CD4-positive, CD25-positive, alpha-beta regulatory T cell (primary cell): ENCODE measurements at places on chromosomes 6 and 20.
A peak's percentile ranks its signal among the peaks of the same experiment; 100 is the strongest.

DNA sequence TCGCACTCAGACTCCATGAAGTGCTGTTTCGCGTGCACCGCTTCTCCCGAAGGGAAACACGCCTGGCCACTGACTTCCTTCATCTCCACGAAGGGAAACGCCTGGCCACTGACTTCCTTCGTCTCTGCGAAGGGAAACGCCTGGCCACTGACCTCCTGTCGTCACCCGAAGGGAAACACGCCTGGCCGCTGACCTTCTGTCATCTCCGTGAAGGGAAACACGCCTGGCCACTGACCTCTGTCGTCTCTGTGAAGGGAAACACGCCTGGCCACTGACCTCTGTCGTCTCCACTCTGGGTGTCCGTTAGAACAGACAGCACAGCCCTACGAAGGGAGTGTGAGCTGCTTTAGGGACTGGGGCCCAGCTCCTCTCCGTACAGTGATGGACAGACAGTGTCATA lies 17.1 kb upstream of the ADRM1 start:
- no peak for DNase-seq

- no peak for DNase-seq
These were observed 326.1 kb downstream of the PRL start for GRCh38 chr6:21970569-21971300.

GRCh38 chr6:137950581-137950980 lies 83.5 kb downstream of the TNFAIP3 start:
- DNase-seq: no peak

GRCh38 chr6:3911614-3912336 lies 62.6 kb downstream of the FAM50B start:
- no peak for DNase-seq

GRCh38 chr20:33812152-33812849 lies 1.2 kb downstream of the CHMP4B start:
- no peak for DNase-seq

DNA sequence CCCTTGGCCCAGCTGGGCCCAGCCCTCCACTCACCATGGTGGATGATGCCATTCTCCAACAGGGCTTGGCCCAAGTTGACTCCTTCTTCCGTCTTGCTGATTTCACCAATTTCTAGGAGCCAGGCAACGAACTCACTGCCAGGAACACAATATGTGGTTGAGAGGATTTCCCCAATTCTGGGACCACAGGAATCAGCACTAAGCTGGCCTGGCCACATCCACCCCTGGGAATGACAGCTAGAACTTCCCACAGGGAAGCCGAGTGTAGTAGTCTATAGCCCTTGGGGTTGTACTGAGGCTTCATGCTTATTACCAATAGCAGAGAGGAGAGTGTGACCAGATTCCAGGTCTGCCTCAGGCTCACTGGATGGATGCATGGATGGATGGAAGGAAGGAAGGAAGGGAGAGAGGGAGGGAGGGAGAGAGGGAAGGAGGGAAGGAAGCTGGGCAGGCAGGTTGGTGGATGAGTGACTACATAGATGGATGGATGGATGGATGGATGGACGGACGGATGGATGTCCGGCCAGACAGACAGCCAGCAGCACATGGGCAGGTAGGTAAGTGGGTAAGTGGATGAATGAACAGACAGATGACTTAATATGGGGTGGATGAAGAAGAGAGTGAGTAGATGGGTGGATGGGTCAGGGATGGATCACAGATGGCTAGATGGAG lies 146.5 kb downstream of the PREX1 start:
- no peak for DNase-seq

GRCh38 chr6:30520522-30520921 lies 31.2 kb downstream of the HLA-E start:
- DNase-seq: no peak

- DNase-seq: no peak
These were observed 15.7 kb downstream of the BRD2 start for GRCh38 chr6:32983964-32984621.

DNA sequence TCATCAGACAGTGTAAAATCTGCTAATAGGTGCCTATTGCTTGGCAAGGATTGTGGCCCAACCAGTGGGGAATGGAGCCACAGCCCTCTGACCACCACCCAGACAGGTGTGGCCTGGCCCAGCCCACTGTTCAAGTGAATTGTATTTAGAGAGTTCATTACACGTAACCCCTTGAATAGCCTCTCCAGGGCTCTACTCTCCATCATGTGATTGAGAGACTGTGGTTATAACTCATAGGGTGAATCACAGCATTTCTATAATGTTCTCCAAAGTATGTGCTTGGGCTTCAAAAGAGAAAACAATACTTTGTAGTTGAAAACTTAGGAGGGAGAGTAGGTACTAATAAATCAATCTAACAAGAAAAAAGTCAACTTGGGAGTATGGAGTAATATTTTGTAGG lies 38.4 kb downstream of the ALDH8A1 start:
- DNase-seq: no peak

GRCh38 chr6:10465629-10466499 lies 51.0 kb upstream of the TFAP2A start:
- no peak for DNase-seq

DNA sequence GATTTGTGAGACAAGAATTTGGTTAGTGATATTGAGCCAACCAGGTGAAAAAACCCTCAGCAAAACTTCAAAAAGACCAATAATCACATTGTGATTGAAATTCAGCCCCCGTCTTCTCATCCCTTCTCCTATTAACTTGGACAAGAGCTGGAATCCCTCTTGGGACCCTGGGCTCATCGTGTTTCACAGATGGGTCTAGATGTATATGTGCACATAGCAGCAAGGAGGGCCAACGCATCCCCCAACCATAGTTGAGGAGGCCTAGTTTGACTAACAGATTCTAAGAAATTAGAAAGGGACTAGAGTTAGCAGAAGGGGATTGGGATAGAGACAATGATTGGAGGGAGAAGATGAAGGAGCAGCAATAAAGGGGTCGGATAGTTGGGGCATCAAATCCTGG lies 19.8 kb upstream of the LRFN2 start:
- no peak for DNase-seq

DNA sequence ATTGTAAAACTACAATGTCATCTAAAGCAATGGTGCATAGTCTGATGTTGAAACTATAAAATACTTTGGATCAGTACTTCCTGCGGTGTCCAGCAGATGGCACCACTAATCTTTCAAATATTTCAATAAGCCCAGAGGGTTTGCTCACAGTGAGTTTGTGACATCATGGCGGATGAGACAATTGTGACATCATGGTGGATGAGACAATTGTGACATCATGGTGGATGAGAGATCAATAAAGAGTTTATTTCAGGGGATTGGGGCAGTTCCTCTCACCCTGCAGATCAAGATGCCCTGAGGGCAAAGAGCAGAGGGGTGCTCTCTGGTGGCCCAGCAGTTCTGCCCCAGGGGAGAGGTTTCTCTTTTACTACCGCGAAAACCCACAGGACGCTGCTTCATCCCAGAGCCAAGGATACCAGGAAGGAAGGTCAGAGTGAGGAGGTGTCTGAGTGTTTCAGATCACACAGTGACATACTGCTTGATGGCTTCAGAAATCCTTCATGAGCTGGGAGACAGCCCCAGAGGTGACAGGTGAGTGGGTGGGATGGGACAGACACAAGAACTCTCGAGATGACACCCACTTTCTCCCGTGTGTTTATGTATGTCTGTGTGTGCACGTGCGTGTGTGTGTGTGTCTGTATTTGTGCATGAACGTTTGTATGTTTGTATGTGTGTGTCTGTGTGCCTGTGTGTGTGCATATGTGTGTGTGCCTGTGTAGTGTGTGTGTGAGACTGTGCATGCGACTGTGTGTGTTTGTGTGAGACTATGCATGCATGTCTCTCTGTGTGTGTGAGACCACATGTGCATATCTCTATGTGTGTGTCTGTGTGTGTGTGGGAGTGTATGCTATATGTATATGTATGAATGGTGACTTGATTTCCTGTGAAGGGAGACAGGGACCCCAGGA lies 7.3 kb upstream of the ULBP2 start:
- peak; percentile 53 for DNase-seq

- DNase-seq: no peak
These were observed 22.2 kb downstream of the EIF2S2 start for GRCh38 chr20:34089655-34090345.

DNA sequence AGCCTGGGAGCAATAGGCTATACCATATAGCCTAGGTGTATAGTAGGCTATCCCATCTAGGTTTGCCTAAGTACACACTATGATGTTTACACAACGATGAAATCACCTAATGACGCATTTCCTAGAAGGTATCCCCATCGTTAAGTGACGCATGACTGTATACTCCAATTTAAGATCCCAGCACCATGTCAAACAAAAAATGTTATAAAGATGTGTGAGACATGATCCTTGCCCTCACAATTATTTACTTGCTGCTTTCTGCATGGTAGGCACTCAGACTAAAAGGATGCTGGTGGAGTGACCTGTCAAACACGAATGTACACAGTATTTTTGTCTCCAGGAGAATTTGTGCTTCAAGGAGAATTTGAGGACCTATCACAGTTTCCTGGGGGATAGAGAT lies 32.3 kb downstream of the SNAP25 start:
- DNase-seq: no peak

GRCh38 chr6:87897663-87898062 lies 150.0 kb upstream of the SPACA1 start:
- no peak for DNase-seq

DNA sequence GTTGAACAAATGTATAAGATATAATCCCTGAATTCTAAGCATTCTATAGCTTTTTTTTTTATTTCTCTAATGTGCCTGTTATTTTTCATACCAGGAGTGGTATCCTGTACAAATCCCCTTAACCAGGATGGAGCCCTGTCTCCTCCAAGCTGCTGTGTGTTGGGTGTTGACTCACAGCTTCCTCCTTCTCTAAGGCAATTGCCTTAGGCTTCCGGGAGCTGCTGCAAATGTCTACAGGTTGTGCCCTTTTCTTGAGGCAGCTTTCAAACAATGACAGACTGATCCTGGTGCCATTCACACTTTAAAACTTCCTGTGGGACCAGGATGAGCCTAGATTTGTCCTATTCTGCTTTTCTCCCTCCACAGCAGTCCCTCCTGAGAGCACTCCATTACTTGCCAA lies 173.2 kb downstream of the BTBD3 start:
- no peak for DNase-seq

DNA sequence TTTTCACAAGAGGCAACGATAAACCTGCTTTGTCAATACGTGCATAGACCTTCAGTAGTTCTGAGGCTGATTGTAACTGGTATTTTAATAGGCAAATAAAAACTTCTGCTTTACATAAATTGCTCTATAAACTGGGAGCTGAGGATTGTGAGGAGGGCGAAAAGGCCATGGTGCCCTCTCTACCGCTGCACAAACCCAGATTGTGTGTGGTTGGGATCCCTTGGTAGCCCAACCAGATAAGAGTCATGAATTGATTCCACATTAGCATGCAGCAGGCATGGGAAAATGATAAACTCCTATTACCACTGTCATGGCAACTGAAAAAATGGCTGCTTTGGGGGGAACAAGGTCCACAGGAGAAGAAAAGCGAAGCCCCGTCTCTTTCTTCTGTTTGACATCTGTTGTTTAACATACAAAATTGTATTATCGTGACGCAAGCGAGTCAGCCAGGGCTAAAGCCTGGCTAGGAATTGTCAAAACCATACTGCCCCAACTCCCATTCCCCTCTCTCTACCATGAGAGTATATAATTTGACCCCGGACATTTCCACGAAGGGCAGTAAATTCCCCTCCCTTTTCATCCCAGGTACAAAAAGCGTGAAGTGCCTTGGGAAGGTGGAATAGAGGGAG lies 157.8 kb upstream of the SALL4 start:
- no peak for DNase-seq

- no peak for DNase-seq
These were observed 80.3 kb downstream of the CDH26 start for GRCh38 chr20:60038400-60039008.

DNA sequence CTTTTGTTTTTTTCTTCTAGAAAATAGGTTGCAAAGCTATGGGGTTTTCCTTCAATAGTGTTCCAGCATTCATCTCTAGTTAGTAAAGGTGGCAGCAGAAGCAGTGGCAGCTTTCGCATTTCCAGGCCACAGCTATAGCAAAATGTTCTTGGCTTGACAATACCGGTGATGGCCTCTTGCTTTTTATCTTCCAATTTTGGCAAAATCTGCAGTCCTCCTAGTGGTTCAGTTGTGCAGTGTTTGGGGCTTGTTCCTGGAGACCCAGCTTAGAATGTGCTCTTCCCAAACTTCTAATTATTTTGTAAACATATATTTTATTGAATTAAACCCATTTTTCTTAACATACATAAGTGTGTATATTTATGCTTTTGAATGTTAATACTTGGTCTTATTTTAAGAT lies 370.6 kb upstream of the MAN1A1 start:
- peak; percentile 13 for DNase-seq

- DNase-seq: no peak
These were observed 19.8 kb downstream of the PDE7B start for GRCh38 chr6:135871296-135871695.

- peak; percentile 84 for DNase-seq
These were observed 23.2 kb downstream of the ZNF311 start for GRCh38 chr6:28981833-28982475.

DNA sequence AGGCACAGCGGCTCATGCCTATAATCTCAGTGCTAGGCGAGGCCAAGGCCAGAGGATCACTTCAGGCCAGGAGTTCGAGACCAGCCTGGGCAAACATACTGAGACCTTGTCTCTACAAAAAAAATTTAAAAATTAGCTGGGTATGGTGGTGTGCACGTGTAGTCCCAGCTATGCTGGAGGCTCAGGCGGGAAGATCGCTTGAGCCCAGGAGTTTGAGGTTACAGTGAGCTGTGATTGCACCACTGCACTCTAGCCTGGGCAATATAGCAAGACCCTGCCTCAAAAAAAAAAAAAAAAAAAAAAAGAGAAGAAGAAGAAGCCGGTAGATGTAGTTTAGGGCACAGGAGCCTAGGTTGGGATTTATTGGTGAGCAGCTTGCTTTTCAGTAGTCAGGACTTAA lies 20.7 kb downstream of the MTHFD1L start:
- DNase-seq: no peak

- DNase-seq: no peak
These were observed 13.8 kb upstream of the B4GALT5 start for GRCh38 chr20:49727478-49727877.

DNA sequence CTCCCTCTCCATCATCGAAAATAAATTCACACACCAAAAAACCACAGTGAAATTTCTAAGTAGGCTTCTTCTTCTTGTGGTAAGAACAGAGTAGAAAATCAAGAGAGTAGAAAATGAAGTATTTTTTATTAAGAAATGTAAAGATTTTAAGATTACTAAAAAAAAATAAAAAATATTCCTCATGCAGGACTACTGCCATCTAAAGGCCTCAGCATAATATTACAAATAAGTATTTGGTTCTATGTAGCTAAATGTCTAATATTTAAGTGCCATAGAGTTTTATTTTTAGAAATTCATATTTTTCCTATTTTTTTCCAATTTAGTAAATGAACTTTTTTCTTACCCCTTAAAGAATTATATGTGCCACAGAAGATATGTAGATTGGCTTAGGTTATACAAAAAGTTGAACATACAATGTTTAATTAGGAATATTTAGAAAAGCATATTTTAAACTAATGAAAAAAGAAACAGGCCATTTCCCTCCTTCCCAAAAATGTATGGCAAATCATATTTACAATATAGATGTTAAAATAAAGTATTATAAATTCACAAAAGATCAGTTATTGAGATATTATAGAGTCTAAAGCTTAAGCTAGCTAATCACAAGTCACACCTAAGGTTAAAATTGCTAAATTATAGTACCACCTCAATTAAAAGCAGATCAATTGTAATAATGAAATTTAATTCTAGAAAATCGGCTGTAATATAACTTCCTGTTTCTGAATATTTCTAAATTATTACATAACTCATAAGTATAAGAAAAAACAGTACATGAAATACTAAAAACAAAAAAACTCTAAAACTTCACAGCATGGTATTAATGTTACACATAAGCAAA lies 3.5 kb upstream of the NT5DC1 start:
- no peak for DNase-seq
